ENCODE measurements at places on chromosomes 11 and 22.

DNA sequence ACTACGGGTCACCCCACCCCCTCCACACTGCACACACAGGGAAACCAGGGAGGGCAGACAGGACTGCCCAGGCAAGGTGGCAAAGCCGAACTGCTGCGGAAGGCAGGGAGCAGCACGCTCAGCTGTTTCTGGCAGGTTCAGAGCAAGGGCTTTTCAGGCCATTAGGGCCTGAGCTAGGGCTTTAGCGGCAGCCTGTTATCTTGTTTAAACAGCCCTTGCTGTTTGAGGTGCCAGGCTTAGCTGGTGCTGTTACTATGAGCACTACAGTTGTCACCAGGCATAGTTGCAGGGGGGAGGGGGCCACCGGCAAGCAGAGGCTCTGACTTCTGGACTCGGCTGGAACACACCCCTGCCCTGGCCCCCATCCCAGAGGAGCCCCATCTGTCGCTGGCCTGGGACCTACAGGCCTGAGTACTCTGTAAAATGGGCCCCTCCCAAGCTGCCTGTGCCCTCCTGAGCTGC is 34.9 kb downstream of the RSPH14 start:
- DNase-seq, result no peak

GRCh38 chr11:119316729-119317591 is at the start of gene MCAM:
Gene MCAM (minus strand): TSS chr11:119317130. CDS start chr11:119317101, 29 bp downstream.
- DNase-seq, result peak; percentile 72

GRCh38 chr22:36147196-36147791 is 13.3 kb downstream of the APOL3 start:
- DNase-seq, result no peak

DNA sequence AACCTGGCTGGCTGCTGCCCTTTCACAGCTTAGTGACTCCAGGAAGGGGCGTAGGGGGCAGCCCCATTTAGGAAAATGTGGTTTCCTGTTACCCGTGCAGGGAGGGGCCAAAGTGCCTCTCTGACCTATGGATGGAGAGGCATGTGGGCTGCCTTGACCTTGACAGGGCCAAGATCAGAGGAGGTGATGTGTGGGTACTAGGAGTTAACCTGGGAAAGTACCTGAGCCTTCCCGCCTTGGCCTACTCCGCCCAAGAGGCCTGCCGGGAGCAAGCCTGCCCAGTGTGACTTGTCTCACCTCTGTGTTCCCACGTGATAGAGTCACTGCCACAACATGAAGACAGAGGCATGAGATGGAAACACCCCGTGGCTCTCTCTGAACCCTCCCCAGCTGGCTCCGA is 33.4 kb downstream of the GRAMD4 start:
- DNase-seq, result no peak

- no peak for DNase-seq
Measured at GRCh38 chr22:36731916-36732315, 28.4 kb upstream of the CACNG2 start.

DNA sequence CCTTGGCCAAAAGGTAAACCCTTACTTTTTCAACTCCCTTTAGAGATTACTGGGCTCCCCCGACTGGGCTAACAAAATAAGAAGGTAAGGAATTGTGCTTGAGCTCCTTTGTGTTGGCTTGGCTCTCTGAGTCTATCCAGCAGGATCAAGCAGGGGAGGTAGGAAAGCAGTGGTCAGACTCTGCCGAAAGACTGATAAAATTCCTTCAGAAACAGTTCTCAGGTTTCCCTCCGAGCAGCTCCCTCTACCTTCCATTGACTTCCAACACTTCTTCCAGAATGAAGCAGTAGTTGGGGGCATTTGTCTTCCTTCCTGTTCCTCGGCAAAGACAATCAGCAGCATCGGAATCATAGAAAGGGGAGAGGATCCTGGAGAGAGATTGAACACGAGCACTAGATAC is 16.1 kb upstream of the CARD18 start:
- DNase-seq, result no peak

- DNase-seq, result no peak
Measured at GRCh38 chr11:15589070-15589626, 474.4 kb downstream of the INSC start.

DNA sequence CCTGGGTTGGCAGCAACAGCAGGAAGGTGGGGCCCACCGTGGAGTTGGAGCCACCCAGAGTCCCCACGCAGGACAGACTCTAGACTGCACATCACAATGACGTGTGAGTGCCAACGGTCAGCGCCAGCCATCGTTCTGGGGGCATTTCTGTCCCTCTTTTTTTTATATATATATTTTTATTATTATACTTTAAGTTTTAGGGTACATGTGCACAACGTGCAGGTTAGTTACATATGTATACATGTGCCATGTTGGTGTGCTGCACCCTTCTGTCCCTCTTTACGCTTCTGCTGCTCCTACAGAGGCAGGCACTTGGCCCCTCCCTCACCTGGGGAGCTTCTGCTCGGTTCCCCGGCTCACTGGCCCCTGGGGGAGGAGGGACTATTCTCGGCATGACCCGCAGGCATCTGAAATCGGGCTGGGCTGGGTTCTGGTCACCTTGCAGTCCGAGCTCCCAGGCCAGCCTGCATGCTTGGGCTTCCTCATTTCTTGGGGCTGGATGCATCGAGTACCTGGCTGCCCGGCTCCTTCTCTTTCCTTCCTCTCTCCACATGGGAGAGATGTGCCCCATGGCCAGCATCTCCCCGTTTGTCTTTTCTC is 787.4 kb downstream of the TBC1D22A start:
- DNase-seq, result no peak

GRCh38 chr11:44865866-44866272 is 84.8 kb downstream of the TP53I11 start:
- DNase-seq, result no peak

GRCh38 chr11:59754494-59754858 is 700 bp upstream of the STX3 start:
- DNase-seq, result peak; percentile 37

DNA sequence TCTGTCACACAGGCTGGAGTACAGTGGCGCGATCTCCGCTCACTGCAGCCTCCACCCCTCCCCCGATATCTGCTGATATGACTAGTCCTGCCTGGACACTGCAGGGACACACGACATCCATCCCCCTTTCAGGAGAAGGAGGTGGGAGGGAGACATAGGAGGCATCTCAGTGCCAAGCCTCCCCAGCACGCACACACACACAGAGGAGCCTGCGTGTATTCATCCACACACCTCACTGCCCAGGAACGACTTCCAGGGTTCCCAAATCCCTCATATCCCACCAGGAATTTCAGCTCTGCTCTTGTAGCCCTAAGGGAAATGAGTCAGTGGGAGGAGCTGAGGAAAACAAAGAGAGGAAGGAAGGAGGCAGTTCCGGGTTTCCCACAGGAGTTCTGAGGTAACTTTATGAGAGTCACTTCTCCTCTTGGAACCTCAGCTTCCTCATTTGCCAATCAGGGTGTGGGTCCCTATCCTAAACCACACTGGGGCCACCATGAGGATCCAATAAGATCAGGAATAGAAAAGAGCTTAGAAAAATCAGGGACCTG is 37.2 kb upstream of the ACER3 start:
- peak; percentile 98 for DNase-seq

DNA sequence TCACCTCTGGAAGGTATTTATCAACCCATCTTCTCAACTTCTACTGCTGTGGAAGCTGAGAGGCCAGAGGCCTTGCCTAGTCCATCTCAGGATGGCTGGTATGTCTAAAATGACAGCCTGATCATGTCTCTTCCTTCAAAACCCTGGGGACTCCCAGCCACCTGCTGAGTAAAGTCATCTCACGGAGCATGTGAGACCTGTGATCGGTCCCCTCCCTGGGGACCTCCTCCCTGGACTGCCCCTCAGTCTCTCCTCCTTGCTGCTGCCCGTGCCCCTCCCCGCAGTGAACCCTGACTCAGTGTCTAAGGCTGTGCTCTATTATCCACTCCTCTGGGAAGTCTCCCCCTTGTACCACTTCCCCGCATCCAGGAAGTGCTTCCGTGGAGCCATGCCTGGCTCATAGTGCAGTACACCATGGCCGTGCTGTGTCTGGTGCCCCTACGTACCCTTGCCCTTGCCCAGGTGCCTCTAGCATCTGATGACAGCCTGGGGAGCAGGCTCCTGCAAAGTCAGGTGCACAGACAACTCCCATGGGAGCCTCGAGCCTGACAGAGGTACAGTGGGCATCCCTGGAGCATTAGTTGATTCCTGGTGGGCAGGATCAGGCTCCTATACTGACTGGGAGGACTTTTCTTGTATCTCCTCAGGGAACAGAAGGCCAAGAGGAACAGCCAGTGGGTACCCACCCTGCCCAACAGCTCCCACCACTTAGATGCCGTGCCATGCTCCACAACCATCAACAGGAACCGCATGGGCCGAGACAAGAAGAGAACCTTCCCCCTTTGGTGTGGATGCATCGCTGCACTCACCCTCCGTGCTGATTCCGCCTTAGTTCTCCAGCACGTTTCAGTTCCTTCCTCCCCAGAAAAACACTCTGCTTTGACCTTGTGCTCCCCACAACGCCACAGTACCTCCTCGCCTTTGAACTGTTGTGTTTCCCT is 13.8 kb downstream of the SMARCB1 start:
- no peak for DNase-seq

DNA sequence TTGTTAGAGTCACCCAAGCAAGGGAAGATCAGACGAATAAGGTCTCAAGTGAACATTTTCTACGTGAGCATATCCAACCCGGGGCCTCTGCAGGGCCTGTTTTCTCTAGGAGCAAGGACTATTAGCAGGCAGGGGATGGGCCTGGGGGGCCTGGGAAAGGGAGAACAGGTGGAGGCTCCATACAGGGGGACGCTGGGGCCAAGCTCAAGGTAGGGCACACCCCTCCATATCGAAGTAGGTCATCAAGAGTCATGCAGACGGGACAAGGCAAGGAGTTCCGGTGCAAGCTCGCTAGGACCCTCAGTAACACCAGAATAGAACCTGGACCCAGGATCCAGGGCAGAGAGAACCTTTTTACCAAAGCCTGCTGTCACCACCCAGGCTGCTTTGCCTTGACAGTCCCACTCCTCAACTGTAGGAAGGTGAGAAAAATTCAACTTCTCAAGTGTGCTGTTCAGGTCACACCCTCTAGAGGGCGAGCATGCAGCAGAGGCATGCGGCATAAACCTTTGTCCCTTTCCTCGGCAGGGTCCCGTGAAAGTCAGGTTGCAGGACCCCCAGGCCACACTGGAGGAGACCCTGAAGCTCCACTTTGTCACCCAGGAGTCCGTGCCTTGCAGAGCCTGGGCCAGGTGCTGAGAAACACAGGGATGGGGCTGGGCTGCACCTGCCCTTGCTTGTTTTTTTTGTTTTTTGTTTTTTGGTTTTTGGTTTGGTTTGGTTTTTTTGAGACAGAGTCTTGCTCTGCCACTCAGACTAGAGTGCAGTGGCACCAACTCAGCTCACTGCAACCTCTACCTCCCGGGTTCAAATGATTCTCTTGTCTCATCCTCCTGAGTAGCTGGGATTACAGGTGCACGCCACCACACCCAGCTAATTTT is 8.6 kb upstream of the APOBEC3B start:
- no peak for DNase-seq

DNA sequence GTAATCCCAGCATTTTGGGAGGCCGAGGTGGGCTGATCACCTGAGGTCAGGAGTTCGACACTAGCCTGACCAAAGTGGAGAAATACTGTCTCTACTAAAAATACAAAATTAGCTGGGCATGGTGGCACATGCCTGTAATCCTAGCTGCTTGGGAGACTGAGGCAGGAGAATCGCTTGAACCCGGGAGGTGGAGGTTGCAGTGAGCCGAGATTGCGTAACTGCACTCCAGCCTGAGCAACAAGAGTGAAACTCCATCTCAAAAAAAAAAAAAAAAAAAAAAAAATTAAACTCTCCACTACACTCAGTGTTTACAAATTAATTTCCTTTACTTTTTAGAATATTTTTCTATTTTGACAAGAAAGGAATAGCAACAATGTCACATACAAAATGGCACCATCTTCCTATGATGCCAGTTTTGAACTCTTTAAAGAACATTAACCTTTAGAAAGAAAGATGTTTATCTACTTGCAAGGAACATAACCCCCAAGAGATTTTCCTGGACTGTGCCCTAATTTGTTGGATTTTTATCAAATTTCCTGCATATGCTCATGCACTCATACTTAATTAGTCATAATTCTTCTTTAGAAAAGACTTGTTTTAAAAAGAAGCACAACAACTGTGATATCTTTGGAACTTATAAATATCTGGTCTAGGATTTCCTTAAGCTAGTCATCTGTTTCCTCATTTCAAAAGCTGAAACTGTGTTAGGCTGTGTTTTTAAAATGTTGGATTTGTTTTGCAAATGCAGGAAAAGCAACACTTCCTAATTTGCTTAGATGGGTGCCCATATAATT is 22.6 kb upstream of the HIPK3 start:
- no peak for DNase-seq

DNA sequence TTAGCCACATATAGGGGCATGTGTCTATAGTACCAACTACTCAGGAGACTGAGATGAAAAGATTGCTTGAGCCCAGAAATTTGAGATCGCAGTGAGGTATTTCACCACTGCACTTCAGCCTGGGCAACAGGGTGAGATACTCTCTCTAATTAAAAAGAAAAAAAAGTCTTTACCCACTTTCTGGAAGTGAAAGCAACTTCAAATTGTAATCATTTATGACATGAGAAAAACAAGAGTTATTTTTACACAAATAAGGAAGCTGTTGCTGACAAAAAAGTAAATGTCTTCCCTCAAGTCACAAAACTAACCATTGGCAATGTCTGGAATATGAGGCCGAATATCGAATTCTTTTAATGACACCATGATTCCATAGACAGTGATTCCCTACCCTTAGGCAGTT is 71.4 kb downstream of the GLYATL1 start:
- DNase-seq, result no peak

DNA sequence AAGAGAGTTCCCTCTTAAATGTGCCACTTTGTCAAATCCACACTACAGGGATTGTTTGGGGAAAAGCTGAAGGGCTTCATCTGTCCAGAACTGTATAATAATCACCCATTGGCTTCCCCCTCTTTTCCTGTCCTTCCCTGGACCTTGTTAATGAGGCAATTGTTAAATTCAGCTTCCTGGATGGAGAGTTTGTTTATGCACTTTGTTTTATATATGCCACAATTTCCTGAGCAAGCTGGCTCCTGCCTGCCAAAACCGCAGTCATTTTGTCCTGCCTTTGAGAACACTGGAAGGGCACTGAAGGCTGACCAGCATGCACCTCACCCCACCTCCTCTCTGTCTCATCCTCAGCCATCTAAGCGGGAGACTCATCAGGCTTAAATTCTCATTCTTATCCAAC is 86.2 kb downstream of the MSANTD4 start:
- DNase-seq, result peak; percentile 65

- DNase-seq, result no peak
Measured at GRCh38 chr22:19640306-19640705, 74.0 kb upstream of the SEPTIN5 start.

DNA sequence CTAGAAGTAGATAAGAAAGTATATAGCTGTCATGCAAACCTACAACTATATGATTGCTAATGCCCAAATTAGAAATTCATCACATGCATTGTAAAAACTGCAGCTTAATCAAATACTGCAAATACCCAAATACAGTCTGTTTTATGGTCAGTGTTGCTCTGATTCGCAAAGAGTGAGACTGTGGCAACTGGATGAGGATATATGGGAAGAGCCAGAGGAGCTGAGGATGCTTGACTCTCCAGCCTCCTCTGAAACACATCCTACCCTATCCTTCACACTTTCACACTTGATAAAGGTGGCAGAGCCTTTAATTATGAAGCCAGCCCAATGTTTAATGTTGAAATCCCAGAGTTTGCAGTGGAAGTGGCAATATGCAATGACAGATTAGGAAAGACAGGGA is 21.9 kb upstream of the OR2AT4 start:
- DNase-seq, result no peak
